Cardiac atrium fibroblast (primary cell): ENCODE measurements at places on chromosomes 5 and 9. TPM values are rescaled to one million over a fixed set of nuclear protein-coding genes. Genes with fewer than 3 reads are reported as not detected.

The CDK9 gene
- total RNA-seq = 41.8 and 48.0 TPM in 2 replicates

The NUDT12 gene
- 7.1 and 9.7 TPM in 2 replicates for total RNA-seq

The GPX8 gene
- total RNA-seq = 133 and 140 TPM in 2 replicates

The DIRAS2 gene
- 1.1 and 3.1 TPM in 2 replicates for total RNA-seq

The CCDC107 gene
- 12.8 and 25.8 TPM in 2 replicates for total RNA-seq

The CLK4 gene
- 11.8 and 15.3 TPM in 2 replicates for total RNA-seq

The QRFP gene
- not detected in 2 replicates for total RNA-seq

The STK32A gene
- total RNA-seq = under 0.01 and 0.18 TPM in 2 replicates

The DIPK1B gene
- 20.1 and 25.1 TPM in 2 replicates for total RNA-seq

The FER gene
- 14.3 and 27.2 TPM in 2 replicates for total RNA-seq

The NPR3 gene
- total RNA-seq = 21.8 and 35.8 TPM in 2 replicates

The LVRN gene
- 0.16 TPM in 1 of 2 replicates, not detected in the other for total RNA-seq

The VAV2 gene
- total RNA-seq = 14.3 and 17.0 TPM in 2 replicates

The FOXD4L4 gene
- 0.97 TPM in 1 of 2 replicates, not detected in the other for total RNA-seq

The ZFR gene
- total RNA-seq = 51.6 and 61.2 TPM in 2 replicates

The ACOT12 gene
- total RNA-seq = 0.72 TPM in 1 of 2 replicates, not detected in the other

The PPP2R2B gene
- under 0.01 TPM in 1 of 2 replicates, not detected in the other for total RNA-seq

The APBA1 gene
- total RNA-seq = 3.1 and 14.3 TPM in 2 replicates

The PLAC8L1 gene
- not detected in 2 replicates for total RNA-seq

The ADAMTS12 gene
- 39.0 and 57.8 TPM in 2 replicates for total RNA-seq

The S1PR3 gene
- 57.6 and 144 TPM in 2 replicates for total RNA-seq

The OTP gene
- total RNA-seq = not detected in 2 replicates

The SAPCD2 gene
- total RNA-seq = 0.18 and 2.6 TPM in 2 replicates
